PC-9 (cell line): ENCODE measurements at places on chromosomes 2 and 18. TPM values are rescaled to one million over a fixed set of nuclear protein-coding genes. Genes with fewer than 3 reads are reported as not detected.

The HMSD gene
- total RNA-seq: not detected in 2 replicates

The PTCD3 gene
- 64.5 and 82.7 TPM in 2 replicates for total RNA-seq

The UPP2 gene
- not detected in 2 replicates for total RNA-seq

The ZNF396 gene
- total RNA-seq: 1.9 and 2.0 TPM in 2 replicates

The ARHGAP15 gene
- total RNA-seq: not detected in 2 replicates

The SP140 gene
- total RNA-seq: 0.58 and 0.83 TPM in 2 replicates

The DNAJC5G gene
- total RNA-seq: not detected in 2 replicates

The HSBP1L1 gene
- total RNA-seq: 32.6 and 41.5 TPM in 2 replicates

The CPLX4 gene
- total RNA-seq: not detected in 2 replicates

The ASAP2 gene
- 60.3 and 66.8 TPM in 2 replicates for total RNA-seq

The REG3G gene
- not detected in 2 replicates for total RNA-seq

The ANO7 gene
- 6.5 and 8.5 TPM in 2 replicates for total RNA-seq

The GNAL gene
- total RNA-seq: 0.98 and 3.3 TPM in 2 replicates

The CKAP2L gene
- total RNA-seq: 17.7 and 28.7 TPM in 2 replicates

The AGXT gene
- not detected in 2 replicates for total RNA-seq

The CD302 gene
- 1.5 and 2.6 TPM in 2 replicates for total RNA-seq

The SLC30A3 gene
- total RNA-seq: 1.5 and 2.3 TPM in 2 replicates

The BCL11A gene
- total RNA-seq: not detected in 2 replicates

The BCS1L gene
- 36.0 and 38.8 TPM in 2 replicates for total RNA-seq

The ERCC3 gene
- total RNA-seq: 70.3 and 73.2 TPM in 2 replicates

The MSH6 gene
- 105 and 123 TPM in 2 replicates for total RNA-seq

The NR4A2 gene
- 2.3 and 3.0 TPM in 2 replicates for total RNA-seq

The GKN1 gene
- total RNA-seq: not detected in 2 replicates

The TUBA3E gene
- not detected in 2 replicates for total RNA-seq

The ATOH8 gene
- total RNA-seq: 0.25 TPM in 1 of 2 replicates, not detected in the other

The PELI1 gene
- 32.6 and 33.1 TPM in 2 replicates for total RNA-seq

The FAM110C gene
- total RNA-seq: 20.8 and 21.1 TPM in 2 replicates

The LOXHD1 gene
- not detected in 2 replicates for total RNA-seq

The LANCL1 gene
- total RNA-seq: 33.4 and 33.7 TPM in 2 replicates

The IL1RL1 gene
- 0.55 and 1.7 TPM in 2 replicates for total RNA-seq

The PFN4 gene
- total RNA-seq: 1.2 and 2.6 TPM in 2 replicates

The ZC3H6 gene
- 9.1 and 10.0 TPM in 2 replicates for total RNA-seq

The FOXI3 gene
- not detected in 2 replicates for total RNA-seq

The SCN2A gene
- 0.15 TPM in 1 of 2 replicates, not detected in the other for total RNA-seq

The SERPINE2 gene
- 110 and 155 TPM in 2 replicates for total RNA-seq

The SCLY gene
- total RNA-seq: 33.9 and 40.0 TPM in 2 replicates

The SERPINB3 gene
- not detected in 2 replicates for total RNA-seq

The DYNAP gene
- not detected in 2 replicates for total RNA-seq

The KIF3C gene
- total RNA-seq: 41.2 and 50.5 TPM in 2 replicates

The DOK1 gene
- total RNA-seq: 15.0 and 27.8 TPM in 2 replicates
